ENCODE measurements at places on chromosomes 6 and 20.
A peak's percentile ranks its signal among the peaks of the same experiment; 100 is the strongest.

DNA sequence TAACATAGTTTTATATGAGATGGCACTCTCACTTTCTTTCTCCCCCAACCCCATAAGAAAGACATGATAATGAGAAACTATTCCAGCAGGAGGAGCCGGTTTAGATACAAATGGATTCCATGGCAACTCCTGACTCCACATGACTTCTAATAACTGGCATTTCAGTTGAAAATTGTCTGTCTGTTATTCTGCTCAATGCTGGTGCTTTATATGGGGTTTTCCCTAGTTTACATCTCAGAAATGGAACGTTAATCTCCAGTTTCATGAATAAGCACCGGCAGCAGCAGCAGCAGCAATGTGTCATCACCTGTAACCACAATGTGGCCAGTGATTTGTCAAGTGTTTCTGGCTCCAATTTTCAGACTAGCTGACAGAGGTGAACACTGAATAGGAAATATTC is 8.0 kb upstream of the SIM1 start:
- no peak for DNase-seq

DNA sequence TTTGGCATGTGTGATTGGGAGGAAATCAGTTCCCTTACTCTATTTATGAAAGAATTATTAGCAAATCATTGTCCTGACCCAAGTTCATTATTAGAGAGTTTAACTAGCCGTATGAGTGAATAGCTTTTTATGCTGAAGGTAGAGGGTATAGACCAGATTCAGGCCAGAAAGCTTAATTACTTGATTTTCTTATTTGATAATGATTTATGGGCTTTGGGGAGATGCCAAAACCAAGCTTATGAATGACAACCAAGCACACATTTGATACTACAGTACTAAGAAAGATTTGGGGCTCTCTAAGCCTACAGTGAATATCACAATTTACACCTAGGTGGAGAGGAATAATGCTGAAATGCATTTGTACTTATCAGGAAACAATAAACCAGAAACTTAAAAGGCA is 193.2 kb downstream of the ARHGAP18 start:
- no peak for DNase-seq

- DNase-seq, result no peak
Observed at GRCh38 chr6:128365520-128366160, 154.8 kb downstream of the PTPRK start.

DNA sequence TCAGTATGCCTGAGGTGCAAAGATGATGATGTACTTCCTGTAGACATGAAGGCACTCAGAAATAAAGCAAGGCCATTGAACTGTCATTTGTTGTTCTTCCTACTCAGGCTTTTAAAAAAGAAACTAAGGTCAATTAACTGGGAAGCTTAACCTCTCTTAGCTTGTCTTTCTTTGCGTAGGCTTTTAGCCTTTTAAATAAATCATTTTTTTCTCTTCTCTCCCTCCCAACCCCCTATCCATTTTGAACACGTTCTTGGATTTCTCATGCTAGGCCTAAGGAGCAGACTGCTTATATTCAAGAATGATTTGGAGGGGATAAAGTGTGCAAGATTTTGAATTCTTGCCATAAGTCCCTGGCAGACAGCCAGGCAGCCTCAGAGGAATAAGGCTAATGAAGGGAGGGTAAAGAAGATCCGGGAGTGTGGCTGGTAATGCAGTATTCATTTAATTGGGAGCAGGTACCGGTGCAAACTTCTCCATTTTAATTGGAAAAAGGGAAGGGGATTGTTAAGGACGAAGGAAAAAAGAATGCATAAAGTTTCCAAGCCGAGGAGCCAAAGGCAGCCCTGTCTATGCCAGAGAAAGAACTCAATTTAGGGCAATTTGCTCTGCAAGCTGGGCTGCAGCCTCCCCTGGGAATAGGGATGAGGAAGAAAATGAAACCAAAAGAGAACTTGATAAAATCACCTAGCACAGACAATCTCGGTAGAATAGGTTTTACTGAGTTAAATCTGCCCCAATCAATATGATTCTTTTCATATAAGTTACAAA is 343.8 kb upstream of the MMS22L start:
- no peak for DNase-seq

DNA sequence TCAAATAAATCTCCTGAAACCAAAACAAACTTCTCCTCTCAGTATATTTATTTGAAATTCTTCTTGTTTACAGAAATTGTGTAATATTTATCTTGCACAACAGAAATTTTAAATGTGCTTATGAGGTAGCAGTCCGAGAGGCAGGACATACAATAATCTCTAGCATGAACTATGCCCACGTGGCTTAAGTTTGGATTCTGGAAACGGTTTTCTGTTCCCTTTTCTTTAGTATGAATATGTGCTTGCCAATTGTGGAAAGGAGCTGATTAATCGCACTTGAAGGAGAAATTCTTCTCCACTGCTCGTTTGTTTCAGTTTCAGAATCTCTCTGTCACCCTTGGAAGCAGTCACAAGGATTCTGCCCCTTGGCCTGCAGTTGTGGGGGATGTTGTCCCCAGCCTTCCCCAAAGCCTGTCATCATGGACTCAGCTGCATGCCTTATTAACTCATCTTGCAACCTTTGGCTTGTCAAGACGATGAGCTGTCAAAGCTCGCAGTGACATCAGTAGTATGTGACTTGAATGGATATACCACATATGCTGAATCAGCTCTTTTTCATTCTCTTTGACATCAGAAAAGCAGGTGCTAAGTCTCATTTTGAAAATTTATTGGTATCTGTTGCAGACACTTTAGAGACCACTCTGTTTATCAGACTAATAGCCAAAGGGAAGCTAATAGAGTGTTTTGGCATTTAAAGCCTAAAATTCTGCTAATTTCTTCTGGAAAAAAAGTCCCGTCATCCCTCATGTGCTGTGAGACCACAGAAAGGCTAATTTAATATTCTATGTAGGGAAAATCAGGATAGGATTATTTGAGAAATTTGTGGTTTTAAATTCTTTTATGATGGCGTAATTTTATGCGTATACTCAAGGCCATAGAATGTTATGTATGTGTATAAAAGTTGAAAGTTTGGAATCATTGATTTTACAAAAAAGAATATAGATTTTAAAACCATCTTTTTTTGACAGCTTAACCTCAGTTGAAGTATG is 186.8 kb downstream of the ARID1B start:
- peak; percentile 20 for DNase-seq

GRCh38 chr20:62805711-62806382 is 1.2 kb downstream of the OGFR start:
- no peak for DNase-seq

- no peak for DNase-seq
Observed at GRCh38 chr6:10526156-10526555, 5.0 kb downstream of the GCNT2 start.

DNA sequence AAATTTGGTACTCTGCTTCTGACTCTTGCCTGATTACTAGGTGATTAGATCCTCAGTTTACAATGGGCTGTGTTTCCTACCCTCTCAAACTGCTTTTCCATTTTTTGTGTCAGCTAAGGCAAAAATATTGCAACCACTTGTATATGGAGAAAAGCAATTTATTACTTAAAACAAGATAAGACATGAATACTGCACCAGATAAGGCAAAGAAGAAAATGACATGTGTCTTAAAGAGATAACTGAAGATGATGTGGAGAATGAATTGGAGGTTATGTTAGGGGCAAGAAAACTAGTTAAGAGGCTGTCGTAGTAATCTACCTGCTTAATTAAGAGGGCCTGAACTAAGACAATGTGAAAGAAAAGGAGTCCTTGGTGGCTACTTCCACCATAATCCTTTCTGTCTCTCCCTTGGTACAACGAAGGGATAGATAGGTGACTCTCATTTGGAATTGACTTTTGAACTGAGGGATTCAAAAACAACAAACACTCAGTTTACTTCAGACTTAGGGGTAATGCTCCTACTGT is 16.3 kb upstream of the REV3L start:
- no peak for DNase-seq

DNA sequence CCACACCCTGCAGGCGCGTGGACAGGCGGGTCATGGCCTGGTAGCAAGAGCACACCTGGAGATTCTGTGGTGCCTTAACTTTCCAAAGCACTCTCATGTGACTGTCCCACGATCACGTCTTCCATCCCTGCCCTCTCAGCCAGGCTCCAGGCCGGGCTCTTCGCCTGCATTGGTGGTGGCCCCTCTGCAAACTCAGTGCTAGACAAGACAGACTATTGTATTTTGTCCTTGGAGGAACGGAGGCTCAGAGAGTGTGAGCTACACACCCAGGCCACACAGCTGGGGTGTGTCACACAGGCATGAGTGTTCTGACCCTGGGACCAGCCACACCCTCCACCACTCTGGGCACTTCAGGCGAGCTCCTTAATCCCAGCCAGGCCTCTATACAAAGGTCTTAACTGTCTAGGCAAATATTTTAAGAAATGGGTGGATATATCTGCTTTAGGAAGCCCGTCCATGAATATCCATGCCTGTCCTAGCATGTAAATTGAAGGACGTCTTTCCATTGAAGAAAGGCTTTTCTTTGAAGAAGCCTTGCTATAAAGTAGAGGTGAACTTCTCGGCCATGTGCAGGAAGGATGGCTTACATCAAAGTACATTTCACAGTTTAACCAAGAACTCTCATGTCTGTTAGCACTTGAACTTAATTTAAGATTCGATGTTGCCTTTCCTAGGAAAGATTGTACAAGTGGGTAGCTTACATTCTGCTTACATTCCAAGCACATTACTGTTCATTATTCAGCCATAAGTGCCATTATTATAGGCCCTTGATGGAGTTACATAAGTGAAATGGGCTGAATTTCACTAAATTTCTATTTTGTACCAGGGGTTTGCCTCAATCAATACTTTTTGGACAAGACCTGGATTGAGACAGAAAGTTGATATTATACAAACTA is 263.9 kb downstream of the DLL1 start:
- DNase-seq, result no peak

DNA sequence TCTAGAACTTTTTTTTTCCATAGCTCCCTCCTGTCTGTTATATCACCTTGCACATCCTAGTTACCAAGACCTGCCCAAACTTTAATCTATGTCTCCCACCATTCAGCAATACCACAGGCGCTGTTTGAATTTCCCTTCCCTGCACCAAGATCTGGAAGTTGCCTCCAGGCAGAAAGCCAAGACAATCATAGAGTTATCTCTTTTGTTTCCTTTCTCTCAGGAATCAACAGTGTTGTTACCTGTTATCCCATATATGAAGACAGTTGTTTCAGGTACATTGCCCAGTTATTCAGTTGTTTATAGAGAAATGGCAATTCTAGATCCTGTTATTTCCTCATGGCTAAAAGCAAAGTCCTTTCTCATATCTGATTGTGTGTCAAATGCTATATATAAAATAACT is 63.2 kb downstream of the PDSS2 start:
- DNase-seq, result no peak

DNA sequence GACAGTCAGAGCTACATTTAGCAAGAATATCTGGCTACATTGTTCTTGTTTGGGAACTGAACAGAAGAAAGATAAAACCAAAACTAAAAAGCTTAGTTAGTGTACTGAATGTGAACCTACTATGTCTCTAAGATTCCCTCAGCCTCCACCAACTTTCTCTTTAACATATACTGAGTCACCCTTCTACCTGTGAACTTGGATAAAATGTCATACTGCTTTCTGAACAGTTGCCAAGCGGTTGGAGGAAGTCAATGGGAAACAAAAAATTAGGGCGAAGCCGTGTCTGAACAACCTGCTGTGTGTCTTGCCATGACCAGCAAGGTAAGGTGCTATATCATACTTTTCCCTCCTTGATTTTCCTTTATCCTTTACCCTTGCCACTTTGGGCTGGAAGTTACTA is 243.5 kb downstream of the BTBD9 start:
- no peak for DNase-seq

- DNase-seq, result no peak
Observed at GRCh38 chr20:14717134-14717999, 380.0 kb upstream of the FLRT3 start.

GRCh38 chr20:60820918-60821317 is 431.1 kb upstream of the CDH4 start:
- DNase-seq, result no peak

DNA sequence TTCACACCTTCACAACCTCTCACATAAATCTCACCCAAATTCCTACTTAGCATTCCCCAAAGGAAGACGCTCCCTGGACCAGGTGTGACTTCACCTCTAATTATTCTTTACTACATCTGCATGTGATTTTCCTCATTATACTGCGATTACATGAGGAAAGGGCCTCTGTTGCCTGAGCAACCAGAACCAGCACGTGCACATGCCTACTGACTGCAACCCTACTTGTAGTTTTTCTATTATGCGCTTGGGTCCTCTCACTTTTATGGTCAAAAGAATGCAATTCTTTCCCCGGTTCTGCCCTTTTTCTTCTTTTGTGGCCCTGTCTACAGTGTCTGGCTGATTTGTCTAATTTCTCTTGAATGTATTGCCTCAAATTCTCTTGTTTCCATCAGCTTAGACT is 20.4 kb upstream of the ANKEF1 start:
- DNase-seq, result no peak

- DNase-seq, result no peak
Observed at GRCh38 chr6:135701426-135701825, 150.1 kb upstream of the PDE7B start.

- DNase-seq, result no peak
Observed at GRCh38 chr6:139201378-139201777, 66.5 kb downstream of the HECA start.

GRCh38 chr6:158037771-158038170 is 56.1 kb downstream of the SYNJ2 start:
- no peak for DNase-seq

DNA sequence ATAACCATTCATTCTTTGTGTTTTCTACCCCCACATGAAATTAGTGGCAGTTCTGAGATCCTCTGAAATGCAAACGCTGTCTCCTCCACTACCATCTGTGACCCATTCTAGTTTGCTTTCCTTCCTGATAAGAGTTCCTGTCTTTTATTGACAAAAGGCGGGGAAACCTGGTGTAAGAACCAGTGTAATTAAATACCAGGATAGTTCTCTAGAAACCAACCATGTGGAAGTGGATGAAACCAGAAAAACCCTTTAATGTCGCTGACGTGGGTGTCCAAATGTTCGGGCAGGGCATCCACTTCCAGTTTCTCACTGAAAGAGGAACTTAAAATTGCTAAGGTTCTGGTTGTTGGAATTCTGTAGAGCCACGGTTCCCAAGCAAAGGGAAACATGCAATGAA is 79.1 kb downstream of the TNFRSF21 start:
- DNase-seq, result no peak

DNA sequence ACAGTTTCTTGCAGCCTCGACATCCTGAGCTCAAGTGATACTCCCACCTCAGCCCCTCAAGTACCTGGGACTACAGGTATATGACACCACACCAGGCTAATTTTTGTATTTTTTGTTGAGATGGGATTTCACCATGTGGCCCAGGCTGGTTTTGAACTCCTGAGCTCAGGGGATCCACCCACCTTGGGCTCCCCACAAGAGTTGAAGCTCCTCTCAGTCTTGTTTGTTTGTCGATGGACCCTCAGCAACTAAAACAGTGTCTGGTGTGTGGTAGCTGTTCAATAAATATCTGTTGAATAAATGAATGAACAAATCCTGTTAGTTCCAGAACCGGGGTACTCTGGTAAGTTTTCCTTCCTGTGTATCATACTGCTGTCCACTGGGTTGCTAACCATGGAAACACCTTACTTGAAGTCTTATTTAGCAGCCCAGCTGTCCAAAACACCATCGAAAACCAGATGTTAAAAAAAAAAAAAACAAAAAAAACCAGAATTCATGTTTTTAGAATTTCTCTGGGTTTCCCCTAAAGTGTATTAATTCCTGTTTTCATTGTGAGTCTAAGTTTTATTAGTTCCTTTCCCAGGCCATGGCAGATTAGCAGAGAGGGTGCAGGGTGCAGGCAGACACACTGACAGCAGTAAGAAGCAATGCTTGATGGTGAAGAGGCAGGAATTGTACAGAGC is 7.8 kb upstream of the EZR start:
- DNase-seq, result no peak
